ENCODE measurements at places on chromosomes 1 and 21.

- DNase-seq: no peak
Observed at GRCh38 chr1:212867192-212867591, 9.1 kb downstream of the FLVCR1 start.

GRCh38 chr1:200328379-200328778, 81.5 kb downstream of the ZNF281 start:
- DNase-seq: no peak

DNA sequence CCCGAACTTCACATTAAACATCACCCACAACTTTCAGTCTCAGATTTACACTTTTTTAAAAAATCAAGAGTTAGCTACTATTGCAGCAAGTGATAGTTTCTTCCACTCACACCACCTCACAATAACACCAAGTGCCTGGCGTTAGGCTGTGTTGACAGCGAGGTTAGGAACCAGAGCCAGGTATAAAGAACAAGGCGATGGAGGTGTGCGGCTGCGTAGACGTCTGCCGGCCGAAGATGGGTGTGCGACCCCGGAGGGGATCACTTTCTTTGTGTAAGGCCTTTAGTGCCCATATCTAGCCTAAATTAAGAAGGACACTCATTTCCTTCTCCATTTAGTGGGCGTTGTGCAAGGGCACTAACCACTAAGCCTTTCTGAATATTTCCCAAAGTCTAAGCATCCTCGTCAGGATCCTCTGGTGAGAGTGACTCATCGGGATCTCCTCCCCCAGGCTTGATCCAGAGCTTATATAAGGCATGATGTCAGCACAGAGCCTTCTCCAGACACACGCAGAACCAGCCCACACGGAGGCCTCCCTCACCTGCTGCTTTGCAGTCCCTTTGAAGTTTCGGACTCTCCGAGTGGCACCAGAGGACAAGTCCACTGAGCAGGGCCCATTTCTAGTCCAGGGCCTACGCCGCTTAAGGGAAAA, 11.8 kb downstream of the NHLH2 start:
- DNase-seq: peak; percentile 73

- no peak for DNase-seq
Observed at GRCh38 chr1:226739696-226740065, 599 bp upstream of the ITPKB start.

GRCh38 chr1:51953079-51953478, 37.4 kb downstream of the RAB3B start:
- DNase-seq: no peak

DNA sequence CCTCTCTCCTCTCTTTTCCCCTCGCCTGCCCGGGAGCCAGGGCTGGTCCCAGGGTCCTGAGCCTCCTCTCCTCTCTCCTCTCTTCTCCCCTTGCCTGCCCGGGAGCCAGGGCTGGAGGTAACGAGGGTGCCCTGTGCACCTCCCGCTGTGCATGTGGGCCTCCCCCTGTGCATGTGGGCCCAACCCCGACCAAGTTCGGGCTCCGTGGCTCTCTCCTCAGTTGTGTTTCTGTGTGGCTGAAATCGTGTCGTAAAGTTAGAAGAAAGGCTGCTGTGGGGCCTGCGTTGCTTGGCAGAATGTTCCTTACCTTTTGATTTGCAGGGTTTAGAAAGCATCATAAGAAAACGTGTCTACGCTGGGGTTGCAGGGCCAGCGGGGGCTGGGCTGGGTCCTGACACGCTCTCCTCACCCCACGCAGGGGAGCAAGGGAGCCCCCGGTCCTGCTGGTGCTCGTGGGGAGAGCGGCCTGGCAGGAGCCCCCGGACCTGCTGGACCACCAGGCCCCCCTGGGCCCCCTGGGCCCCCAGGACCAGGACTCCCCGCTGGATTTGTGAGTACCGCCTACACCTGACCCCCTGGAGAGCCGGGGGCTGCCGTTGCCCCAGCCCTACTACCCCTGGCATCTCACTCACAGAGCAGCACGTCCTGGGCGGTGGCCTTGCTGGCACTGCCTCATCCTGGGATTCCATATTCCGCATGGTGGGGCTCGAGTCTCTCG, 55.6 kb downstream of the SLC19A1 start:
- no peak for DNase-seq

- no peak for DNase-seq
Observed at GRCh38 chr21:43815107-43815613, 25.8 kb downstream of the RRP1 start.

DNA sequence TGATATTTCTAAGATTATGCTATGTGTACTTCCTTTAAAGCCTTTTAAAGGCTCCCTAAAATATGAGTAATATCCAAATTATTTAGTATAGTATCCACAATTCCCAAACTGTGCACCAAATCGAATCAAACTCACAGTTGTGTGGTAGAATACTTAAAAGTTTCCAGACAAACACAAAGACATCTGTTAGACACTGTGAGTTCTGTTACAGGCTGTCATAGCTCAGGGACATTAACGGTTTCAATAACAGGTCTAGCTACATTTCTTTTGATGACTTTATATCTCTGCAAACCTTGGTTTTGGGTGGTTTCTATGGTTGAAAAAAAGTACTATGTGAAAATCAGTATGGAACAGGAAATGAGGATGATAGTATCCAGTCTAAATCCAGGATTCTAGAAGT, 36.9 kb upstream of the NEK7 start:
- no peak for DNase-seq

DNA sequence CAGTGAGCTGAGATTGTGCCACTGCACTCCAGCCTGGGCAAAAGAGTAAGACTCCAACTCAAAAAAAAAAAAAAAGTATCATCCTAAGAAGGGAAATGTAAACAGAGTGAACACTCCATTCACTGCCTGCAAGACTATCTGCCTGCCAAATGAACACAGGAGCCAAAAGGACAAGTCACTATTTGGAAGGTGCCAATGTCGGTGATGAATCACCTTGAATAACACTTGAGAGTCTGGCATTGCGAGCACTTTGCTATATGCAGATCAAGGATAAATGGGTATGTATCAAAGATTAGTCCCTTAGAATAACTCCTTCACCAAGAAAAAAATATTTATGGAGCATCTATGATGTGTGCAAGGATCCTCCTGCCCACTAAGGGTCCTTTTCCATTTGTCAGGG, 6.6 kb downstream of the UBR4 start:
- DNase-seq: peak; percentile 30

GRCh38 chr1:53189061-53189460, 7.6 kb upstream of the CPT2 start:
- no peak for DNase-seq

DNA sequence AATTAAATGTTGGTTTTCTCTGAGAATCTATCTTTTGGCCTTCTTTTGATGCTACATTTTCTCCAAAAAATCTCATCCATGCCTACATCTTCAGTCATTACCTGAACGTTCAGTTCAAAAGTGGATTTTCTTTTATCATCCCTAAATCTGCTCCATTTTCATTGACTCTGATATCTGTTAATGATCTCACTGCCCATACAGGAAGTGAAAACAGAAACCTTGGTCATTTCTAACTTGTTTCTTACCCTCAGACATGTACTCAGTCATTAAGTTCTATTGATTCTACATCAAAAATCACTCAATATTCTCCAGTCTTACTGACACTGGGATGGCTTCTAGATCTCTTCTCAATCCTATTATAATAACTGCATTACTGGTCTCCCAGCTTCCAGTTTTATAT, 22.7 kb downstream of the PRKACB start:
- no peak for DNase-seq

DNA sequence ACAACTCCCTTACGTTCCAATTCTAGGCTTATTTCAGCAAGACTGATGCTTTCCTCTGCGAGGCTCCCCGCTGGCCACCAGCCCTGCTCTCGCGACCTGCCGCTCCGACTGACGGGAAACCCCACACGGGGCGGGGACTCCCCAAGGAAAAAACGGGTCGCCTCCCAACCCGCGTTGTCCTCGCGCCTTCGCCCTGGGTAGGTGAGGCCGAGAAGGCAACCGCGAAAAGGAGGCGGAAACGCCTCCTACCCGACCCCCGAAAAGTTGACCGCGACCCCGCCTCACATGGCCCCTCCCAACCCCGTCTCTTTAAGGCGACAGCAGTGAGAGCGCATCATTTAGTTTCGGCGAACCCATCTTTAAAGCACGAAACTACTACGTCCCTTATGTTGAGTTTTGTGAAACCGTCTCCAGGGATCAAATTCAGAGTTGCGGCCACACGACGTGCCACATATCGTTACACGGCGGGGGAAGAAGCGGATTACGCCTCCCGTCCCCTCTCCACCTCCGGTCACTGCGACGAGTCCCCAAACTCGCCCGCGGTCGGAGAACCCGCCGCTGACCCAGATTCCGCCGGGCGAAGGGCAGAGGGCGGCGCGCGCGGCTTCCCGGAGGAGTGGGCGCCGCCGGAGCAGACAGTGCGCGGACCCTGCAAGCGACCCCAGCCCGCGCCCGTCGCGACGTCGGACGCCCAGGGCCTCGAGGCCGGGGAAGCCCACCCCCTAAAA, 1.2 kb downstream of the ANP32E start:
- DNase-seq: peak; percentile 70

DNA sequence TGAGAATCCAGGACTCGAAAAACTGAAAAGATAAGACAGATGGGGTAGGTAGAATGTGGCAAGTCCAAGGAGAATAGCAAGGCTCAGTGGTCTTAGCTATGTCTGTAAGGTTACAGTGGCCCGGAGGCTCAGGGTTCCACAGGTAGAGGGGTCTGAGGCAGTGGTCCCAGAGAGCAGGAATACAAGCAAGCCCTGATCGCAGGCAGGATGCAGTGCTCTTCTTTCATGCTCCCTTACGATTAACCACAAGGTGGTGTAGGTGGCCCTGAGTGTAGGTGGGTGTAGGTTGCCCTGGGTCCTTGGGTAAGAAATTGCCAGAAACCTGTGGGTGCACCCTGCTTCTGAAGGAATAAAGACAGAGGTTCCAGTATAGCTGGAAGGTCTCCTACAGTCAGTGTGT, 99.1 kb upstream of the RAB3GAP2 start:
- no peak for DNase-seq

DNA sequence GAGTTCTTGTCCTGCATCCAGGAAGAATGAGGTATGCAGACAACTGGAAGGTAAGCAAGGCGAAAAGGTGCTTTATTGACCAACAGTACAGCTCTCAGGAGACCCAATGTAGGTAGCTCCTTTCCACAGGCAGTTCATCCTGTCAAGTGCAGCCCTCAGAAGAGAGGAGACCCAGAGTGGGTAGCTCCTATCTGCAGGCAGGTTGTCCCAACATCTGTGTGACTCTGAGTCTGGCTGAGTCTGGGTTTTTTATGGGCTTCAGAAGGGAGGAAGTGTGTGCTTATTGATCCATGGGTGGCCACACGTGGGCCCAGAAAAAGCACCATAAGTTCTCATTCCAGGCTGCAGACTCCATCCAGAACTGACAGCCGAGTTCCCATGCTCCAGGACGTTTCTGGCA, 34.0 kb downstream of the ZNF691 start:
- no peak for DNase-seq

DNA sequence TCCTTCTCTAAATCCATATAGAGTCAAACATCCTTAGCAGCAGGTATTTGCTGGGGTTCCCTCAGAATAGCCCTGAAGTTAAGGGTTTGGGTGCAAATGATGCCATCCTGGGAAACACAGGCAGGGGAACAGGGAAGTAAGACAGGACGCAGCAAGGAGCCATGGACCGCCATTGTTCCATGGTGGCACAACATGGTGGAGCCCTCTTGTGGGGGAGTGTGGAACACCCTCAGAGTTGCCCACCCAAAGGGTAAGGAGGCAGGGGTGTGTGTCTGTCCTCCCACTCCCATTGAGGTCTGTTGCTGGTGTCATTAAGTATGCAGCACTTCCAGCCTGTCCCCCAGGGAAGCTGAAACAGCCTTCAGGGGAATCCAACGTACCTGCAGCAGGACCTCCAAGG, 20.4 kb upstream of the RCAN1 start:
- DNase-seq: no peak

- no peak for DNase-seq
Observed at GRCh38 chr21:17725339-17725738, 93.8 kb downstream of the C21orf91 start.

GRCh38 chr1:117563492-117563875, 42.4 kb upstream of the TENT5C start:
- no peak for DNase-seq

DNA sequence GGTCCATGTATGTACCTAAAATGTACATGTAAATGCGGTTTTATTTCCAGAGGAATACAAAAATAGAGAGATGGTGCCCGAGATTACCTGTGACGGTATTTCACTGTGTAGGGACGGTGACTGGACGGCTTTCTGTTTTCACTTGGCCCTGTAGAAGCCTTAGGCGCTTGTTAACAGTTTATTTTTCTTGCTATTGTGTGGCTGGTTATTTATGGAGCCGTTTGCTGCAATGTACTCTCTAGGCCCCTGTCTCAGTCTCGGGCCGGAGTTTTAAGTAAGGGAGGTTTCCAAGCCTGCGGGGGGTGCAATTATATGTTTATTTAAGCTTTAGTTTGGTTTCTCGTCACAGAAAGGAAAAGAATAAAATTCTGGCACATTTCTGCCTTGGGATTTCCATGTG, 413 bp downstream of the EFCAB7 start:
- DNase-seq: peak; percentile 1

- DNase-seq: no peak
Observed at GRCh38 chr1:170669107-170669445, 5.1 kb downstream of the PRRX1 start.

DNA sequence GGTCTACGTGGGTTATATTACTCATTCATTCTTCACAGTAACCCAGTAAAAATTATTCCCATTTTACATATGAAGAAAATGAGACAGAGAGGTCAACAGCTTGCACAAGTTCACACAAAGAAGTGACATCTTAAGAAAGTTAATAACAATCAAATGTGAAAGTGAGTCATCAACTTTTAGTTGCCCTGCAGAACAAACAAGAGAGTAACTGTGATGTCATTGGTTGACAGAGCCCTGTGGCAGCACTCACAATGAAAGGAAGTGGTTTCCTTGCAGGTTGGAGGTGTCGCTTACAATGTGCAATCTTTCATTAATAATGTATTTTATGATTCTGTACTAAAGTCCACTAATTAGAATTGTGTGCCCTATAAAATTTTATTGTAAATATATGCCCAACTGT, 369.6 kb downstream of the RYR2 start:
- DNase-seq: no peak

GRCh38 chr1:185241127-185241526, 75.9 kb downstream of the IVNS1ABP start:
- DNase-seq: no peak

- DNase-seq: no peak
Observed at GRCh38 chr1:175842550-175842949, 99.2 kb upstream of the TNR start.

DNA sequence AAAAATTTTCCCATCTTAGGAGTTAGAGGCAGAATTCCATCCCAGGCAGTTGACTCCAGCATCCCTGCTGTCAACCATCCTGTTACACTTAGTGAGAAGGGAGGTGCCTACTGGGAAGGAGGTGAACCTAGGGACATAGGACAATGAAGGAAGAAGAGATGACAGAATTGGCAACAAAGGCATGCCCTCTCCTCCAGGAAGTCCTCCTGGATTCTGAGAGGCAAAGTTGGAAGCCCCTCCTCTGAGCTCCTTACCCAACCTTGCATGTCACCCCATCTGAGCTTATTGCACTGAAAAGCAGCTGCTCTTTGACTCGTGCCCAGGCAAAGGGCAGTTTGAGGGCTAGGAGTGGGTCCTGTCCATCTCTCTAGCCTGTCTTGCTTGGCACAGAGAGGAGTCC, 66.9 kb downstream of the PAX7 start:
- no peak for DNase-seq

All from H54 (cell line).